Placental epithelial cell (primary cell): ENCODE measurements at places on chromosomes 7 and 10. TPM values are rescaled to one million over a fixed set of nuclear protein-coding genes. Genes with fewer than 3 reads are reported as not detected.

Gene TIMM23B
- 9.0 and 11.9 TPM in 2 replicates for total RNA-seq

Gene SNX13
- total RNA-seq = 49.2 and 58.9 TPM in 2 replicates

Gene XRCC2
- total RNA-seq = 1.5 and 2.4 TPM in 2 replicates

Gene CALML3
- total RNA-seq = not detected in 2 replicates

Gene CUEDC2
- 25.9 and 41.6 TPM in 2 replicates for total RNA-seq

Gene AOAH
- 0.22 and 0.79 TPM in 2 replicates for total RNA-seq

Gene ANKRD30A
- not detected in 2 replicates for total RNA-seq

Gene LEP
- total RNA-seq = under 0.01 TPM in 2 replicates

Gene XPNPEP1
- 123 and 169 TPM in 2 replicates for total RNA-seq

Gene TUBAL3
- total RNA-seq = not detected in 2 replicates

Gene IDI2
- total RNA-seq = not detected in 2 replicates

Gene NDUFA5
- total RNA-seq = 26.3 and 33.9 TPM in 2 replicates

Gene SEC31B
- 2.6 and 3.5 TPM in 2 replicates for total RNA-seq

Gene MNX1
- not detected in 2 replicates for total RNA-seq
